ENCODE measurements at places on chromosomes 12 and 14. TPM values are rescaled to one million over a fixed set of nuclear protein-coding genes. Genes with fewer than 3 reads are reported as not detected.

Gene PRH2
- not detected for total RNA-seq

DNA sequence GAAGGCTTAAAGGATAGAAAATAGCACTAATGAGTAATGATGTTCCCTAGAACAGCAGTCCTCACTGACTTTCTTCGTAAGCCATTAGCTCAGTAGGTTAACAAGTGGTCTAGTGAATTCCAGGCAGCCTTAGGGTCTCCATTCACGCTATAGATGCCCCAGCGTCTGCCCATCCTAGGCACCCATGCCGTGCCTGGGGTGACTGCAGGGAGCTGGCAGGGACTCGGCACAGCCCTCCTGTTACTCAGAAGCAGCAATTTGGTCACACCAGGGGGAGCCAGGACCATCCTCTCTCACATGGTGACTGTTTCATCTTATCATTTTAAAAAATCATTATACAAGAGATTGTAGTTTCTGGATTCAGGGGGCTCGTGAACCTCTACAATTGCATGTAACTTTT, 66.0 kb upstream of the TRAF3 start:
- no peak for DNase-seq

Gene SAMD15
- 0.76 TPM for total RNA-seq

Gene C1R
- total RNA-seq = 8.8 TPM

GRCh38 chr12:91178139-91178561, 4.5 kb downstream of the DCN start:
- DNase-seq = peak; percentile 43

DNA sequence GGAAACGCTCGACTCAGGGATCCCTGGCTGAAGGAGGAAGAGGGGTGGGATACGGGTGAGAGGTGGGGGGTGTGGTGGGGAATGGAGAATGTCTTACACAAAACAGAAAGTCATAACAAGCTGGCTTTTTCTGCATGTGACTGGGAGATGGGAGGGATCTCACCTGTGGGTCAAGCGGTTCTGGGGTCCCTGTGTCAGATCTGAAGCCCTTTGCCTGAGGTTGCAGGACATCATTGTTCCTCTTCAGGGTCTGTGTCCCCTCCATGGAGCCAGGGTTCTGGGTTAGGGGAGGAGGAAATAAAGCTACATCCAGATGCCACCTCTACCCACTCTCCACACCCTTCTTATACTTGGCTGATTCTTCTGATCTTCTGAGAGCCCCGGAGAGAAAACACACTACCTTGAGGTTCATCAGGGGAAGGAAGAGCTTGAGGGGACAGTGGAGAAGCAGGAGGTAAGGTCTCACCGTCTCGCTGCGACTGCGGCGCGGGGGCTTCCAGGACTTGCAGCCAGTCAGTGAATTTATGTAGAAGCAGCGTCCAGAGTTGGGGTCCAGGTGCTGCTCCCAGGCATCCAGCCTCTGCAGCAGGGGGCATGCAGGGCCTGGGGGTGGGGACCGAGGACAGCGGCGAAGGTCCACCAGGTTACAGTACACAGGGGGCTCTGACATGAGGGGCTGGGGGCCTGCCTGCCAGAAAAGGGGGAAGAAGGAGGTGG, 2.5 kb downstream of the ARHGAP9 start:
- no peak for DNase-seq

DNA sequence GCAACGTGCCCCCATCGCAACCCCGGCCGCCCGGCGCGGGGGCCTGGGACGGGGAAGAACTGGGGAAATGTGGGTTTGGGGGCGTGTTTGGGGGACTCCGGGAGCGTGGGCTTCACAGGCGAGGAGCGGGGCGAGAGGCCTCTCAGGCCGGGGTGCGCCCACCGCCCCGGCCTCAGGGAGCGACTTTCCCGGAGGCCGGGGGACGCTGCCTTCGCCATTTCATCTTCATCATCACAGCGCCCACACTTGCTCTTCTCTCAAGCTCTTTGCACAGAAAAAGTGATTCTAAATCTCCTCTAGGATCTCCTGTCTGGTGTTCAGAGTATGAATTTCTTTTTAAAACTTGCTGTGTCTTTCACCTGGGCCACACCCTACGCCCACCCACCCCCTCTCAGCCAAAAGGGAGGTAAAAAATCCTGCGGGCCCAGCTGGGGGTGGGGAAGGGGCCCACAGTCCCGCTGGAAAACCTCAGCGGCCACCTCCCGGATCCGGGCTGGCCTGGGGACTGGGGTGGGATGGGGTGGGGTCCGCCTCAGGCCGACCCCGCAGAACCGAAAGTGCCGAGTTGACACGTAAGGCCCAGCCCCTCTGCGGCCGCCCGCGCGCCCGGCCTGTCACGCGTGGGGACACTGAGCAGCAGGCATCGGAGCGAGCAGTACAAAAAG, 7.4 kb downstream of the CDKN1B start:
- peak; percentile 30 for DNase-seq

DNA sequence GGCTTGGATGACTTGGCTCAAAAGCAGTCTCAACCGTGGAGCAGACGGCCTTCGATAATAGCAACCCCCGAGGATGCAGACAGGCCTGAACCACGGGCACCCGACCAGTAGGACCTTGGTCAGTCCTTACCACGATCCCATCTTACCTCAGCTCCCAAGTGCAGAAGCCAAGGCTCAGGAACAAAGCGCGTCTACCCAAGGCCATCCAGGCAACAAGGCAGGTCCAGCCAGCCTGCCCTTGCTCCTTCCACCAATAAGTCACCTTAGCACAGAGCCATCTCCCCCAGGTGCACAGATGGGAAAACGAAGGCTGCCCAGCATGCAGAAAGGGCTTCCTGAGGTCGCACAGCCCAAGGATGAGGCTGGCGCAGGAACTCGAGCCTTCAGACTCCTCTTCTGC, 77.3 kb downstream of the BCL11B start:
- no peak for DNase-seq

- no peak for DNase-seq
These were observed 1449.0 kb upstream of the FLRT2 start for GRCh38 chr14:84080944-84081343.

GRCh38 chr14:95424529-95424928, 91.9 kb downstream of the SYNE3 start:
- no peak for DNase-seq

GRCh38 chr12:117850048-117850447, 118.7 kb downstream of the KSR2 start:
- DNase-seq = peak; percentile 85

GRCh38 chr12:70044167-70044566, 199.1 kb upstream of the CNOT2 start:
- DNase-seq = no peak

- DNase-seq = no peak
These were observed 55.9 kb downstream of the C2CD5 start for GRCh38 chr12:22488478-22488877.

Gene FERMT2
- total RNA-seq = 108 TPM

GRCh38 chr12:113325916-113326315, 9.0 kb downstream of the SLC8B1 start:
- DNase-seq = no peak

GRCh38 chr12:56699020-56699661, 11.1 kb upstream of the PTGES3 start:
- DNase-seq = no peak

GRCh38 chr12:23028158-23028802, 403.3 kb downstream of the ETNK1 start:
- DNase-seq = peak; percentile 44

Gene BHLHE41
- 3.7 TPM for total RNA-seq

Gene PTGER2
- total RNA-seq = 1.3 TPM

DNA sequence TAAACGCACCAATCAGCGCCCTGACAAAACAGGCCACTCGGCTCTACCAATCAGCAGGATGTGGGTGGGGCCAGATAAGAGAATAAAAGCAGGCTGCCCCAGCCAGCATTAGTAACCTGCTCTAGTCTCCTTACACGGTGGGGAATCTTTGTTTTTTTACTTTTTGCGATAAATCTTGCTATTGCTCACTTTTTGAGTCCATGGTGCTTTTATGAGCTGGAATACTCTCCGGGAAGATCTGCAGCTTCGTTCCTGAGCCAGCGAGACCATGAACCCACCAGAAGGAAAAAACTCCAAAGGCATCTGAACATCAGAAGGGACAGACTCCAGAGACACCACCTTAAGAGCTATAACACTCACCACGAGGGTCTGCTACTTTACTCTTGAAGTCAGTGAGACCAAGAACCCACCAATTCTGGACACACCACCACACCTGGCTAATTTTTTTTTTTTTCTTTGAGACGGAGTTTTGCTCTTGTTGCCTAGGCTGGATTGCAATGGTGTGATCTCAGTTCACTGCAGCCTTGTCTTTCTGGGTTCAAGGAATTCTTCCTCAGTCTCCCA, 6.9 kb upstream of the COPS7A start:
- DNase-seq = no peak

- DNase-seq = peak; percentile 35
These were observed 1.6 kb downstream of the ART4 start for GRCh38 chr12:14841761-14842160.

- no peak for DNase-seq
These were observed 132.8 kb upstream of the CCND2 start for GRCh38 chr12:4140581-4141301.

Gene SYT1
- 37.9 TPM for total RNA-seq

DNA sequence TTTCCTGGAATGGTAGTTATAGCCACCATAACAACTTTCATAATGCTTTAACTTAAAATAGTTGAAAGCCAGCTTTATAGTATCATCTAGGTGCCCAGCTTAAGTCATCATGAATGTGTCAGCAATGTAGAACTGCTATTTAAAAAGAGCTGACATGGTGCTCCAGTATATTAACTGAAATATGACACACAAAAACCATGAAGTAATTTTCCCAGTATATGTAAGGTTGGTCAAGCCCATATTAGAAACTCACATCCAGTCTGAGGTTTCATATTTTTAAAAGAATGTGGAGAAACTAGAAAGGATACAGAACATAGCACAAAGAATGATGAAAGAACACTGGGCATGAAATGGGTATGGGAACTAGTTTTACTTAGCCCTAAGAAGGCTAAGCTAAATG, 121.3 kb upstream of the KRAS start:
- no peak for DNase-seq

Gene ZNF10
- total RNA-seq = 10.3 TPM

Gene IFNG-AS1
- not detected for total RNA-seq

GRCh38 chr12:32039917-32040575, 66.6 kb upstream of the BICD1 start:
- no peak for DNase-seq

DNA sequence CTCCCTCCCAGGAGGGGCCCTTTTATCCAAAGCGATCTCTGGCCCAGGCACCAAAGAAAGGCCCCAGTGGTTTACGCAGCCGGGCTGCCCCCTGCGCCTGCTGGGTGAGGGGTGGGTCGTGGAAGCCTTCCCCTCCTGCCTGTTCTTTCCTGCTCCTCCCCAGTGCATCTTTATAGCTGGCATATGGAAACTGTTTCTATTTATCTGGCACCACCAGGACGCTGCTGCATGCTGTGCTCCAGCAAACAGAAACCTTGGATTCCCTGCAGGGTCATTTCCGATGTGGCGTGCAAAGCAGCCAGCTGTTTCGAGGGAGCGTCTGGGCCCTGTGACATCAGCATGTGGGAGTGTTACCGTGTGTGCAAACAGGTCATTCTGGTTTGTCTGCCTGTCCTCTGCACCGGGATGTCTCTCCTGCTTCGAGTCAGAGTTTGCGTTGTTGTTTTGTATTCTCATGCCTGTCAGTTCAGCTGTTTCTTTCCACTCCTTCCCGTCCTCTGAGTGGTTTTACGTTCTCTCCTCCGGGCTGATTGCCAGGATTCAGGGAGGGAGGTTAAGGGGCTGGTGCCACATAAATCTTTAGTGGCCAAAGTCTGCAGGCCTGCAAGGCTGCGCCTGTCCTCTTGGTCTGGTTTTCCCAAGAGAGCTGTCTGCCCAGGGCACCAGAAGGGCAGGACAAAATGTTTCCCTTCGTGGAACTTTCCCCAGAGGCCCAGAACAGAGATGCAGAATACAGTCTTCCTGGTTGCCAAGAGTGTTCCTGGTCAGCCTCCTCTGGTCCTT, 24.6 kb downstream of the TPCN1 start:
- peak; percentile 91 for DNase-seq

Gene CHFR
- 47.7 TPM for total RNA-seq
